A549 treated with CpdA at 1 μM for 4 hours (cell line): ENCODE measurements at places on chromosomes 7 and 10. TPM values are rescaled to one million over a fixed set of nuclear protein-coding genes. Genes with fewer than 3 reads are reported as not detected.

CDH23 gene
- 2.0 to 2.9 TPM (median 2.2 TPM) in 5 replicates for total RNA-seq

TWIST1 gene
- 1.4 to 4.2 TPM (median 3.6 TPM) in 5 replicates for total RNA-seq

NPY gene
- not detected in 5 replicates for total RNA-seq

RELN gene
- total RNA-seq: 0.03 to 0.06 TPM in 2 of 5 replicates, not detected in the others

XRCC2 gene
- total RNA-seq: 3.9 to 8.3 TPM (median 5.3 TPM) in 5 replicates

SMKR1 gene
- total RNA-seq: 7.1 to 14.0 TPM (median 12.9 TPM) in 5 replicates

CPN1 gene
- 0.17 to 0.51 TPM (median 0.24 TPM) in 5 replicates for total RNA-seq

CYP26C1 gene
- total RNA-seq: not detected in 5 replicates

CYP3A7 gene
- total RNA-seq: not detected in 5 replicates

CUZD1 gene
- total RNA-seq: 1.1 to 1.9 TPM (median 1.4 TPM) in 5 replicates

CPA1 gene
- total RNA-seq: not detected in 5 replicates

FAM25A gene
- 1.1 TPM in 1 of 5 replicates, not detected in the others for total RNA-seq

THNSL1 gene
- 3.9 to 4.3 TPM (median 4.1 TPM) in 5 replicates for total RNA-seq

COA1 gene
- 88.5 to 97.2 TPM (median 92.2 TPM) in 5 replicates for total RNA-seq

RNF32 gene
- 1.1 to 1.9 TPM (median 1.6 TPM) in 5 replicates for total RNA-seq

CPEB3 gene
- total RNA-seq: 0.22 to 0.39 TPM (median 0.36 TPM) in 5 replicates

LIPM gene
- not detected in 5 replicates for total RNA-seq

ANXA8 gene
- total RNA-seq: 24.8 to 35.3 TPM (median 28.1 TPM) in 5 replicates

MYOF gene
- total RNA-seq: 193 to 274 TPM (median 219 TPM) in 5 replicates

SORBS1 gene
- 0.56 to 0.91 TPM (median 0.58 TPM) in 5 replicates for total RNA-seq

CYP26A1 gene
- total RNA-seq: 2.2 to 3.4 TPM (median 3.0 TPM) in 5 replicates

LIPJ gene
- total RNA-seq: not detected in 5 replicates

TDRD1 gene
- total RNA-seq: not detected in 5 replicates

NUTM2A gene
- 0.07 to 0.16 TPM (median 0.10 TPM) in 4 of 5 replicates, not detected in the other for total RNA-seq

AKR1C1 gene
- 467 to 623 TPM (median 597 TPM) in 5 replicates for total RNA-seq

UCN3 gene
- total RNA-seq: not detected in 5 replicates

NPY4R gene
- total RNA-seq: 30.0 to 47.6 TPM (median 39.4 TPM) in 5 replicates

ACSL5 gene
- 0.08 to 0.21 TPM (median 0.13 TPM) in 5 replicates for total RNA-seq

MUC12 gene
- total RNA-seq: 15.7 to 22.4 TPM (median 18.7 TPM) in 5 replicates

NRP1 gene
- total RNA-seq: 76.7 to 126 TPM (median 97.3 TPM) in 5 replicates

C10orf90 gene
- 2.8 to 3.3 TPM (median 2.9 TPM) in 5 replicates for total RNA-seq

FAM221A gene
- total RNA-seq: 0.27 to 0.72 TPM (median 0.46 TPM) in 5 replicates

MRC1 gene
- 0.02 to 0.03 TPM (median 0.02 TPM) in 4 of 5 replicates, not detected in the other for total RNA-seq

TAS2R41 gene
- not detected in 5 replicates for total RNA-seq

COL17A1 gene
- total RNA-seq: 2.2 to 3.8 TPM (median 2.7 TPM) in 5 replicates

HOXA3 gene
- 5.3 to 13.3 TPM (median 10.6 TPM) in 5 replicates for total RNA-seq

RUFY2 gene
- total RNA-seq: 6.5 to 10.6 TPM (median 7.6 TPM) in 5 replicates

CBLL1 gene
- 28.9 to 61.1 TPM (median 31.0 TPM) in 5 replicates for total RNA-seq

OR6V1 gene
- total RNA-seq: not detected in 5 replicates

LAMB1 gene
- total RNA-seq: 118 to 182 TPM (median 130 TPM) in 5 replicates

TMEM140 gene
- total RNA-seq: 1.0 to 2.0 TPM (median 1.3 TPM) in 5 replicates

AEBP1 gene
- total RNA-seq: 0.05 TPM in 1 of 5 replicates, not detected in the others

MLXIPL gene
- 0.78 to 1.7 TPM (median 1.4 TPM) in 5 replicates for total RNA-seq

CYP2C8 gene
- total RNA-seq: 0.17 TPM in 1 of 5 replicates, not detected in the others

ELOVL3 gene
- 0.21 to 0.50 TPM (median 0.37 TPM) in 5 replicates for total RNA-seq

LFNG gene
- total RNA-seq: 8.4 to 14.0 TPM (median 12.7 TPM) in 5 replicates

NPSR1 gene
- total RNA-seq: not detected in 5 replicates

ENO4 gene
- total RNA-seq: 0.19 to 0.51 TPM (median 0.34 TPM) in 5 replicates

CALN1 gene
- total RNA-seq: not detected in 5 replicates

PNLIPRP3 gene
- not detected in 5 replicates for total RNA-seq

FAM13C gene
- total RNA-seq: 0.08 to 0.32 TPM (median 0.14 TPM) in 4 of 5 replicates, not detected in the other

SH2D4B gene
- 0.02 to 0.06 TPM in 2 of 5 replicates, not detected in the others for total RNA-seq
